NCI-H524 treated with DMSO at 0.1 percent for 48 hours (cell line): ENCODE measurements at places on chromosomes 3 and 15.

DNA sequence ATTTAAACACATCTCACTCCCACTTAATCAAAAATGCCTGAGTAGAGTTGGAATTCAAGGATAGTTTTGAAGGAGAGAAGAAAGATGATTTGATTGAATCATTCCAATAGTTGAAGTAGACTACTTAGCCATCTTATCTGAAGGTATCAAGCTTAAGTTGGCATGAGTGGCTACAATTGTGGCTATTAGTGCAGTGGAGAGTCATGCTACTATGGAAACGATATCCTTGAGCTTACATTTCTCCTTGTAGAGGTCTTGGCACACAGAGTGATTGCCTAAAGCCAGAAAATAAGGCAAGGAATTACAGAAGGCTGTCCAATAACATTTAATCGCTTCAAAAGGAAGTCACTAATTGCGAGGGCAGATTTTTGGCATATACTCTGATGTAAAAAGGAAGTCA lies 1022.7 kb downstream of the IGSF11 start:
- no peak for DNase-seq

DNA sequence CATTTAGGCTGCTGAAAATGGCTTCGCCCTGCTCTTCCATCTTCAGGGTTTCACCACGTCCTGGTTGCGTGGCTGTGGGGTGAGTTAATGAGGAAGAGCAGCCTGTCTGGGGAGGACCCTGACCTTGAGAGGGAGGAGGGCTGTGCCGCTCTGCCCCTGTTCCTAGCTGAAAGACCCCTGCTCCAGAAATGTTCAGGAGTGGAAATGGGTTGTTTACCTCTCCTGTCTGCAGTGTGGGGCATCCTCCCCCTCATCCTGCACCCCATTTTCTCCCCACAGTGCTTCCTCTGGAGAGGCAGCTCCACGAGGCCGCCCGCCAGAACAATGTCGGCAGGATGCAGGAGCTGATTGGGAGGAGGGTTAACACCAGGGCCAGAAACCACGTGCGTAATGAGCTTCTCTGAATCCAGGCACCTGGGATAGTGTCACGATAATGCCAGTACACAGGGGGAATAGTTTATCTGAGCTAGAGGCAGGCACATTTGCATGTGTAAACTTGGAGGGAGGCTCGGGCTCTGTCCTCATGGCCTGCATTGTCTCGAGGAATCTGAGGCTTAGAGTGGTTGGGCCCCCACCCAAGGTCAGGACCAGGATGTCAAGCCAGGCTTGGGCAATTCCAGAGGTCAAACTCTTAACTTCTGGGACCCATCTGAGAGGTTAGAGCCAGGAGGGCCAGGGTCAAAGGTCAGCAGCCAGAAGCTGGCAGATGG lies 4.0 kb downstream of the ANKDD1A start:
- DNase-seq, result no peak

DNA sequence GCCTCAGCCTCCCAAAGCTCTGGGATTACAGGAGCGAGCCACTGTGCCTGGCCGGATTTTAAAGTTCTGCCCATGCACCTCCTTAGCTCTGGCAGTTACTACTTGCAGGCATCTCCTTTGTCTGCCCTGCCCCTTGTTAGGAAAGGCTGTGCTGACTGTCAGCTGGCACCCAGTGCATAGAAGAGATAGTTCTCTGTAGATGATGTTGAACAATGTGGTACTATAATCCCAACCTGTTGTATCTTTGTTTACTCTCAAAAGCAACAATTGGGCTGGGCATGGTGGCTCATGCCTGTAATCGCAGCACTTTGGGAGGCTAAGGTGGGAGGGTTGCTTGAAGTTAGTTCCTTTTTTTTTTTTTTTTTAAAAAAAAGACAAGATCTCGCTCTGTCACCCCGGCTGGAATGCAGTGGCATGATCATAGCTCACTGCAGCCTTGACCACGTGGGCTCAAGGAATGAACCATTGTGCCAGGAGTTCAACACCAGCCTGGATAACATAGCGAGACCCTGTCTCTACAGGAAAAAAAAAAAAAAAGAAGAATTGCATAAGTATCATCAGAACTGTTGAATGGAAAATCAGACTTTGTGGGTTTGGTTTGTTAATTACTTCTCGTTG lies 30.6 kb downstream of the FLNB start:
- DNase-seq, result no peak

DNA sequence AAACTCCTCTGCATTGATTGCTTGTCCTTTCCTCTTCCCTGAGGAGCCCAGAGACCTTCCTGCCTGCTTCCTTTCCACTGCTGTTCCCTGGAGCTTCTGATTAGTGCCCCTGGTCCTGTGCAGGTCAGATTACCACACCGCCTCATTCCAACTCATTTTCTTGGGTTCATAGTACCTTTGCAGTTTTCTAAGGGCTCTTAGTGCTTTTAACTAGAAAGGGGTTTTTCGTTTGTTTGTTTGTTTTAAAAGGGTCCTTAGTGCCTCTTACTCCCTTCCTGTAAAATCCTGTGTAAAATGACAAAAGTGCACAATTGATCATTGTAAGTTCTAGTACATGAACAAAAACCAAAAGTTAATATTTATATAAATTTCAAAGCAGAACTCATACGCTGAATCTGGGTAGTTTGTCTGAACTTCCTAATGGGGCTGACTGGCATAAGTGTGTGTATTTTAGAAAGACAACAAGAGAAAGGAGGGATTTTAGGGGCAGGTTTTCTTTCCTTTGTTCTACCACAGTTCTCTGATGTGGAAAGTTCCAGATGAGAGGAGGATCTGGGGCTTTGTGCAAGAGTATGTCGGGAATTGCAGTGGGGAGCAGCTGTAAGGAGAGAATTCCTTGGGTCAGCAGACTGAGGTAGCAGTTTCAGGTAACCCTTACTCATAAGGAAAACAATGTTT lies 30.6 kb downstream of the SNRK start:
- no peak for DNase-seq

GRCh38 chr15:60751985-60752952 lies 273.3 kb upstream of the ICE2 start:
- no peak for DNase-seq

DNA sequence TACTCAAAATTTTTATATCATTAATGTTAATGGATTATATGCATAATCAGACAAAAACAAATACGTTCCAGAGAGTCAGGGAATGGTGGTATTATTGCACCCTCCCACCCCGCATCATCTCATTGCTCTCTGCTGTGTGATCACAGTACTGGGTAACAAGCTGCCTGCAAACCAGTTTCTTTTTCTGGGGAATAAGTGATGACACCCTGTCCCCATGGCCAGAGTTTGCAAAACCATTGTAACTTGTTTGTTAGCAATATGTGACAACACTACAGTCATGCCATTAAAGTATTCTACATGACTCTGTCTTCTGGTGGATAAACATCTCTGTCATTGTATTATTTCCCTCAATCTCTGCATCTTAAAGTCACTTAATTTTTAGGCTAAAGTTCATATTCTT lies 39.5 kb downstream of the ZBTB38 start:
- DNase-seq, result no peak

DNA sequence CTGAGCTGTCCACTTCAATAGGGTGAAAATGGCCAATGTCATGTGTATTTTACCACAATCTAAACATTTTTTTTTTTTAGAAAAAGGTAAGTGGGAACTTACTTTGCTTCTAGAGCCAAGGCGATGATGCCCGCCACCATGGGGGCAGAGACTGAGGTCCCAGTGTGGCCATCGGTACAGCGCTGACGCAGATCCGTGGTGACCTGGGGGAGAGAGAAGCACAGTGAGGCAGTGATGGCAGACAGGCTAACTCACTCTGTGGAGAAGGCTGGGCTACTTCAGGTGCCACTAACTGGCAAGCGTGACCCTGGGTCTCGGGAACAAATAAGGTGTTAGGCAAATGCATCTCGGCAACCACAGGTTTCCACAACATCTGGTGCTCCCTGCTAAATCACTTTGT lies 94.3 kb upstream of the SNRPA1 start:
- DNase-seq, result no peak

DNA sequence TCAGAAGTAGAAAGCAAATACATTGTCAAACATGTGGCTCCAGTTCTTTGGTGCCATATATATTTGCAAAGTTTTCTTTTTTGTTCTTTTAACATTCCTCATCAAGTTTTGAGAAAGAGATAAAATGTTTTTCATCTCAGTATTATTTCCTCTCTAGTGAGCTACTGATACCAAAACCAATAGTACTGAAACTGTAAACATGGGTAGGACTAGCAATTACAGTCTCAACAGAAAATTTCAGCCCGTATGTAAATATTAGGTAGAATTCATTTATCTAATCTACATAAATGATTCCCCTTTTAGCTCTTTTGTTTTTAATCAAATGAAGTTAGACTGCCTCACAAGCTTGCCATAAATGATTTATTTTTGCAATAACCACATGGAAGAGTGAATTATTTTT lies 21.4 kb downstream of the SECISBP2L start:
- DNase-seq, result no peak

DNA sequence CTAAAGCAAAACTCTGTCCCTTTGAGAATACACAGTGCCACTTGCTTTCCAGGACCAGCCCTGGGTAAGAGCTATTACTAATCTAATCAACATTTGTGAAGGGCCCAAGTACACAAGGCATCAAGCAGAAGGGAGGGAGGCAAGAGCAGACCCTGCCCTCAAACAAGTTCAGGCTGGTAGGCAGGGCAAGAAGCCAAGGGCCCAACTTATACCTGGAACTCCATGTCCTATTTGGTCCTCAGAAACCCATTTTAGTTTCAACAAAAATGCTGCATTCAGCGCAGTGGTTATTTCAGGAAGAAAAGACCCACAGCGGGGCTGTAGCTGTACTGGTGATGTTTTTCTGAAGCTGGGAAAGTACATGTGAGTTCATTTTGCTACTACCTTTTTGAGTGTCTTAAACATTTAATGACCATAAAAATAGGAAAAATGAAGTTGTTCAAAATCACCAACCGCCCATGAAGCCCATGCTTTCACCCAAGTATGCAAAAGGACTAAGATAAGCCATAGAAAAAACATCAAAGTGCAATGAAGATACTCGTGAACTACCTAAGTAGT lies 2.8 kb downstream of the RPS17 start:
- DNase-seq, result no peak

GRCh38 chr3:151322511-151322910 lies 5.9 kb upstream of the GPR87 start:
- no peak for DNase-seq

DNA sequence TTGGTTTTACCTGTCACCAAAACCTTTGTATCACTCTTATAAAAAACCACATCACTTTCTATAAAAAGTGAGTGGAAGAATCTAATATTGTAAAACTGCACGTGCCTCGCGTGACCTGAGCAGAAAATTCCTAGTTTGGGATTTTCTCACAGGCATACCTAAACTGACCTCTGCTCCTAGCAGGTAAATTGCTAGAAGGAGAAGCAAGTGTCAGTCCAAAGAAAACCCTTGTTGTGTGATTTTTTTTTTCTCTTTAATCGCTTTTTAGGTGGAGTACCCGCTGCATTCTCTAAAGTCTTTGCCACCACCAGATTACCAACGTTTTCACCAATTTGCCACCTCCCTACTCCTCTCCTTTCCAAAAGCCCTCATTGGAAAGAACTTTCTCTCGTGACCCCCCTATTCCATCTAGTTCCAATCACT lies 534 bp upstream of the UBE2E1 start:
- DNase-seq, result no peak

DNA sequence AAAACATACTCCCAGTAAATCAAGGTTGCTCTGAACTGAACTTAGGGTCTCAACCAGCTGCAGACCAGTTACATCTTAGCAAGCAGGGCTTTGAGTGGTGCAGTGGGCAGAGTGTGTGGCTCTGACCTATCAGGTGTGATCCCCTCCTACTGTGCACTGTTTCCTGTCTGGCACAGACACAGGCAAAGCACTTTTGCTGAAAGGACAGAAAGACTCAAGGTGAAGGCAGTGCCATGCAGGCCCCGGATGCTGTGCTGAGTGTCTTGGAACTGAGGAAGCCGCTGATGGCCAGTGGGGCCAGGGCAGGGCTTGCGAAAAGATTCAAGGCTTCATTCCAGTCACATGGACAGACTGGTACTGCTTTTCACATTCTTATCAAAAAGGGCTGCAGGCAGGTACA lies 85.2 kb downstream of the CACNA1D start:
- DNase-seq, result no peak

DNA sequence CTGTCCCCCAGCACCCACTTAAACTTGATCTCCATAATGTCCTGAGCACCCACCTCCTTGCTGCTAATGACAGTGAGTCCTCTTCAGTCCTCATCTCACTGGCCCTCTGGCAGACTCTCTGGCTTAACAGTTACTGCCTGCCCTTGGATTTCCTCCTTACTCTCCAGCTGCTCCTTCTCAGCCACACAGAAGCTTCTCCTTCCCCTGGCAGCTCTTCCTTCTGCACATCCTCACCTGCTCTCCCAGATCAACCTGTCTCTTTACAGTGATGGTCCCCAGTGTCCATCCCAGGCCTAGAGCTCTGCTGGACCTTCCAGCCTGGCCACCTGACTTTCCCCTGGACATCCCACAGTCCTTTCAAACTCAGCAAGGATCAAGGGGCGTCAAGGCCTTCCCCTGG lies 47.4 kb upstream of the SMAD3 start:
- no peak for DNase-seq

DNA sequence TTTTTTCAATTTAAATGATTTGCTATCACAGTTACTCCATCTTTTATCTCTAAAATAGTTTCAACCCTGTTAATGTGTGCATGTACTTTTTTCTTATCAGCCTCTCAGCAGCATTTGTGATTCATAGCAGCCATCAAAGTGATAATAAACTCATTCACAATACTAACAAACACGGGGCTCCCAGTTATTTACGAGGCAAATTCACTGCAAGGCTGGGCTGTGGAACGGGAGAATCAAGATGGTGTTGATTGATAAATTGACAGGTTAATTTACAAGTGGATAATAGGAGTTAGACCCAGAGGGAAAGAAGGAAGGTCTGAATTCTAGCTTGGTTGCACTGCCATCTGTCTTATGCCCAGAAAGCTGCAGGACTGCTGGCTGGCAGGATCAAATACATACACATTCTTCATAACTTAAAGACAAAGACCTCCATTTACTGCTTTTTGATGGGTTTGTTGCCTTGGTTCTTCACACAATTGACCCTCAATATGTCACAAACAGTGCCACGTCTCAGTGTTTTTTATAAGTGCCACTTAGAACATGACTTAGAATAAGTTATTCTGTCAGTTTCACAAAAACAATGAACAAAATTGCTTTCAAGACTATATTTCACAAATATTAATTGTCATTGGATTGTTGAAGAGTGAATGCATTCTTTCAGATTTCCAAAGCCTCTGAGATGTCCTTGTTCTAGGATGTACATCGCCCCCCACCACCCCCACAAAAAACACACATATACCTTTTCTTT lies 562.8 kb downstream of the NR2F2 start:
- DNase-seq, result peak; percentile 37

GRCh38 chr15:40306908-40307307 lies 827 bp downstream of the PLCB2 start:
- no peak for DNase-seq

DNA sequence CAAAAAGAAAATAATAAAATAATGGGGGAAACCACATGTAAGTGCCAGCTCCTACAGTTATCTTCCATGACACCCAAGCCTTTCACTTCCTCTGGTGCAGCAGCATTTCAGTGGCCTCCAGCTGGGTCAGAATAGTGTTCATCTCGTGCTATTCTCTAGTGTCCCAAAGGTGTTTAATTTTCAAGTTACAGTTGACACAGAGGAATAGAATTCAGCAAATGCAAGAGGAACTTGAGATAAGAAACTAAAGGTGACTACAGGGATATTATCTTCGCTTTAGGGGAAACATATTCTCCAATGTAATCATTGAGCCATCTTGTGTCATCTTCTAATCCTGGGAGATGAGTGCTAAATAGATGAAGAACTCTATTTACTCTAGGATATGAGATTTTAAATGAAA lies 212.8 kb downstream of the EPHA3 start:
- no peak for DNase-seq
